ENCODE measurements at places on chromosomes 3 and 15.

- DNase-seq = no peak
Measured at GRCh38 chr3:52175416-52176179, 21.4 kb upstream of the POC1A start.

GRCh38 chr15:72835294-72835890 lies 51.8 kb upstream of the ADPGK start:
- DNase-seq = no peak

GRCh38 chr3:196016485-196016884 lies 65.4 kb downstream of the TFRC start:
- DNase-seq = no peak

DNA sequence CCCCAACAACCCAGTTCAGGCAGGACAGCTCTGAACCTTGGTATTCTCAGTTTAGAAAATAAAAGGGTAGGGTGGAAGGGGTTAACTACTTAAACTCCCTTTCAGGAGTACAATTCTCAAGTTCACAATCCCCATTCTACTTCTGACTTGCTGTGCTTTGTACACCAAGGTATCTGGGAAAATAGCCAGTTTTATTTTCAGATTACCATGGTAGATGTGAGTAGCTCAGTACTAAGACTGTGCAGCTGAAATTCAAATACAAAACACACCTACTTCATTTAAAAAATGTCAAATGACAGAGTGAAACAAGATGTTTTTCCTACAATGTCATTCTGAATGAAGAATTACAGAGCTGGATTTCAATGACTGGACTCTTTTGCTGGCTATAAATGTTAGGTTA lies 27.4 kb downstream of the SLC7A14 start:
- DNase-seq = no peak

DNA sequence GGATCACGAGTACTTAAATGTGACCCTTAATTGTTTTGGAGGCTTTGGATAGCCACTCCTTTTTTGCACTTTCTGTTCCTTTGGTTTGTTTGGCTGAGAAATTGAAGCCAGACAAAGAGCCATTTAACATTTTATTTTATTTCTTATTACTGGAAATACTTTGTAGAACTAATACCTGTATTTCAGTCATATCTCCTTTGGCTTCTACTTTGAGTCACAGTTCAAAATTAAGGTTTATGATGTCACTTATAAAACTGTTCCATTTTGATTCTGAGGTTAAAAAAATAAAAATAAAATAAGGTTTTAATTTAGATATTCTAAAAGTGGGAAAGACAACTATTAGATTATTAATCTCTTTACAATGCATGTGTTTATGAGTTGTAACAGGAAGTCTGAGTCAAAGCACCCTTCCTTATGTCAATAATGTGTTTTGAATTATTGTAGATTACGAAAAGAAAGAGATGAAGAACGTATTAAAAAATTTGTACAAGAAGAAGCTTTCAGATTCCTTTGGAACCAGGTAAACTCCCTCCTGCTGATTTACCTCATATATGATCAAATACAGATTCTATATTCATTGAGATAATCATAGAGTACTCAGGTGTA lies 16.9 kb upstream of the NXPE3 start:
- no peak for DNase-seq

- DNase-seq = no peak
Measured at GRCh38 chr3:162170581-162170980, 674.0 kb downstream of the OTOL1 start.

Data from activated naive CD4-positive, alpha-beta T cell (primary cell).